Smooth muscle cell of trachea (primary cell): ENCODE measurements at places on chromosomes 7 and 10. TPM values are rescaled to one million over a fixed set of nuclear protein-coding genes. Genes with fewer than 3 reads are reported as not detected.

The STMP1 gene
- 12.1 and 26.5 TPM in 2 replicates for total RNA-seq

The NPC1L1 gene
- total RNA-seq: 0.15 and 0.17 TPM in 2 replicates

The CYP3A5 gene
- 0.17 and 0.44 TPM in 2 replicates for total RNA-seq

The GNB2 gene
- 113 and 118 TPM in 2 replicates for total RNA-seq

The FXYD4 gene
- not detected in 2 replicates for total RNA-seq

The TRIM56 gene
- 14.7 and 24.5 TPM in 2 replicates for total RNA-seq

The NXPH1 gene
- total RNA-seq: not detected in 2 replicates

The RTKN2 gene
- total RNA-seq: 0.33 and 1.3 TPM in 2 replicates

The WIPF3 gene
- under 0.01 and 0.15 TPM in 2 replicates for total RNA-seq

The KDM7A gene
- 3.1 and 4.8 TPM in 2 replicates for total RNA-seq

The AQP1 gene
- total RNA-seq: 0.29 and 1.5 TPM in 2 replicates

The NUTM2D gene
- 2.2 and 4.1 TPM in 2 replicates for total RNA-seq

The LDB3 gene
- under 0.01 TPM in 1 of 2 replicates, not detected in the other for total RNA-seq

The SPDYE2 gene
- not detected in 2 replicates for total RNA-seq

The PDZD7 gene
- 1.6 and 2.5 TPM in 2 replicates for total RNA-seq

The NEUROD6 gene
- not detected in 2 replicates for total RNA-seq

The CHST15 gene
- 0.73 and 12.1 TPM in 2 replicates for total RNA-seq

The TRIM50 gene
- total RNA-seq: not detected in 2 replicates

The IRF5 gene
- total RNA-seq: 0.83 TPM in 1 of 2 replicates, not detected in the other

The BHLHA15 gene
- total RNA-seq: 1.7 TPM in 1 of 2 replicates, not detected in the other

The NEBL gene
- 0.15 and 0.17 TPM in 2 replicates for total RNA-seq

The NAT16 gene
- total RNA-seq: not detected in 2 replicates

The CHN2 gene
- 0.17 and 0.29 TPM in 2 replicates for total RNA-seq

The SPDYE9 gene
- under 0.01 TPM in 1 of 2 replicates, not detected in the other for total RNA-seq

The SPDYE16 gene
- total RNA-seq: 0.33 and 0.44 TPM in 2 replicates

The NRP1 gene
- total RNA-seq: 370 and 403 TPM in 2 replicates

The ELN gene
- total RNA-seq: 4.4 and 7.8 TPM in 2 replicates

The GTPBP4 gene
- total RNA-seq: 22.5 and 27.0 TPM in 2 replicates

The NODAL gene
- total RNA-seq: not detected in 2 replicates

The PCLO gene
- under 0.01 and 0.33 TPM in 2 replicates for total RNA-seq

The ARHGAP22 gene
- 60.2 and 70.8 TPM in 2 replicates for total RNA-seq

The POU6F2 gene
- not detected in 2 replicates for total RNA-seq

The CLCN1 gene
- not detected in 2 replicates for total RNA-seq

The PIP gene
- not detected in 2 replicates for total RNA-seq

The SLC29A3 gene
- 0.58 and 1.8 TPM in 2 replicates for total RNA-seq

The MMP21 gene
- 0.17 TPM in 1 of 2 replicates, not detected in the other for total RNA-seq

The ADGRA1 gene
- not detected in 2 replicates for total RNA-seq

The HOXA2 gene
- total RNA-seq: 1.3 and 2.6 TPM in 2 replicates

The PRR15 gene
- not detected in 2 replicates for total RNA-seq

The EN2 gene
- not detected in 2 replicates for total RNA-seq

The LRGUK gene
- under 0.01 and 0.29 TPM in 2 replicates for total RNA-seq

The CDK1 gene
- 2.5 and 52.1 TPM in 2 replicates for total RNA-seq

The GPR26 gene
- total RNA-seq: not detected in 2 replicates

The AFAP1L2 gene
- 0.17 and 0.29 TPM in 2 replicates for total RNA-seq

The AKR1C4 gene
- not detected in 2 replicates for total RNA-seq
